Activated naive CD8-positive, alpha-beta T cell treated with anti-CD3 and anti-CD28 coated beads, Interleukin-2, amount 10 ng/mL, durations not matched to agents 7 days and 5 days (primary cell): ENCODE measurements at places on chromosomes 16 and 17.

GRCh38 chr16:77085981-77086380, 105.0 kb upstream of the MON1B start:
- DNase-seq, result no peak

GRCh38 chr17:57309479-57309878, 53.2 kb downstream of the MSI2 start:
- no peak for DNase-seq

DNA sequence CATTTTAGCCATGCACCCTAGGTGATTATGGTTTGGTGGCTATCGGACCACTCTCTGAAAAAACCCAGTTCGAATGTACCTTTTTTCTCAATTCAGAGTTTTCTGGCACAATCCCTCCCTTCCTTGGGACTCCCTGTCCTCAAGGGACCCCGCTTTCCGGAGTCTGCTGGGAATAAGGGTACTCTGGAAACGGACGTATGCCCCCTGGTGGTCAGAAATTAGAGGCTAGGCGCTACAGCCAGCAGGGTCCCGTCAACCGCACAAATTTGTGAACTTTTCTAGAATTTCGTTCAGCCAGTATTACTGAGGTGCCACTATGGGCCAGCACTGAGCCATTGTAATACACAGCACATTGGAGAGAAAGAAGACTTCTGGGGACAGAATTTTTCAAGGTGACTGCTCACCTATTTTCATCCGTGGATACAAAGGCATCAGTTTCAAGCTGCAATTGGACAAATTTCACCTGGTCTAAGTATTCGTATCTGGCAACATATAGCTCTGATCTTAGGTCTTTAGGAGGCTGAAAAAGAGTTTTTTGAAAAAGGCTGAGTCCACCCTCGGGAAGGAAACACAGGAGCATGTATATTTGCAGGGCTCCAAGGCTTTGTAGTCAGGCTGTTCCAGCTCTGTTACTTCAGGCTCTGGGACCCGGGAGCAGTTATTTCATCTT, 27.1 kb upstream of the CRYBA1 start:
- peak; percentile 68 for DNase-seq

DNA sequence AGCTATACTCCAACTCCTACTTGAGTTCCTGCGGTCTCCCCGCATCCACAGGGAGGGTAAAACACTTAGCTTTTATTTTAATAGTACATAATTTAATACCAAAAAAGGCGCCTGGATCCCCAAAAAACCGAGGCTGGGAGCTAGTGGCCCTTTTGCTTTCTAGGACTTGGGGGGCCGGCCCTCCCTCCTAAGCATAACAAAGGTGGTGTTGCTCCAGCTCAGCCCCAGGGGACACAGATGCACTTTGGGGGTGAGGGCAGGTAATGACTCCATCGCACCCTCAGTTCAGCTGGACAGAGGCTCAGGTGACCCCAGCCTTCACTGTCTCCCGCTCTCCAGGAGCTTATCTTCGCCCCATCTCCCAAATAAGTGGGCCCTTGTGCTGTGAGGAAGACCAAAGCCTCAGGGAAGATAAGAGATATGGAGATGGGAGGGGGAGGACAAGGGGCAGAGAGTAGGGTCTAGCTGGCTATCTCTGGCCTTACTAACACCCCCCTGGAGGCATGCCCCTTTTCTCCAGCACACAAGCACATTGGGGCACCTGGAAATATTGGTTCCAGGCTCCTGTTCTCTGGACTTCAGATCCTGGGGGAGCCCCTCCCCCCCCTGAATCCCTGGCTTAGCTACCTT, 2.8 kb upstream of the NHERF1 start:
- no peak for DNase-seq

- DNase-seq, result peak; percentile 37
Measured at GRCh38 chr17:10737168-10737622, 7.4 kb upstream of the TMEM220 start.

DNA sequence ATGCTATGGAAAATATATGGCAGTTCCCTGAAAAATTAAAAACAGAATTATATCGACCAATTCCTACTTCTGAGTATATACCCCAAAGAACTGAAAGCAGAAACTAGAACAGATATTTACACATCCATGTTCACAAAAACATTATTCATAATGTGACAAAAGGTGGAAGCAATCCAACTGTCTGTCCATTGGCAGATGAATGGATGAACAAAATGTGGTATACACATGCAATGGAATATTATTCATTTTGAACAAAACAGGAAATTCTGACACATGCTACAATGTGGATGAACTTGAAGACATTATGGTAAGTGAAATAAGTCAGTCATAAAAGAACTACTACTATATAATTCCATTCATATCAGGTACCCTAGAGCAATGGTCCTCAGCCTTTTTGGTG, 263.5 kb upstream of the AXIN2 start:
- DNase-seq, result no peak

- no peak for DNase-seq
Measured at GRCh38 chr16:23952128-23952970, 116.6 kb downstream of the PRKCB start.

DNA sequence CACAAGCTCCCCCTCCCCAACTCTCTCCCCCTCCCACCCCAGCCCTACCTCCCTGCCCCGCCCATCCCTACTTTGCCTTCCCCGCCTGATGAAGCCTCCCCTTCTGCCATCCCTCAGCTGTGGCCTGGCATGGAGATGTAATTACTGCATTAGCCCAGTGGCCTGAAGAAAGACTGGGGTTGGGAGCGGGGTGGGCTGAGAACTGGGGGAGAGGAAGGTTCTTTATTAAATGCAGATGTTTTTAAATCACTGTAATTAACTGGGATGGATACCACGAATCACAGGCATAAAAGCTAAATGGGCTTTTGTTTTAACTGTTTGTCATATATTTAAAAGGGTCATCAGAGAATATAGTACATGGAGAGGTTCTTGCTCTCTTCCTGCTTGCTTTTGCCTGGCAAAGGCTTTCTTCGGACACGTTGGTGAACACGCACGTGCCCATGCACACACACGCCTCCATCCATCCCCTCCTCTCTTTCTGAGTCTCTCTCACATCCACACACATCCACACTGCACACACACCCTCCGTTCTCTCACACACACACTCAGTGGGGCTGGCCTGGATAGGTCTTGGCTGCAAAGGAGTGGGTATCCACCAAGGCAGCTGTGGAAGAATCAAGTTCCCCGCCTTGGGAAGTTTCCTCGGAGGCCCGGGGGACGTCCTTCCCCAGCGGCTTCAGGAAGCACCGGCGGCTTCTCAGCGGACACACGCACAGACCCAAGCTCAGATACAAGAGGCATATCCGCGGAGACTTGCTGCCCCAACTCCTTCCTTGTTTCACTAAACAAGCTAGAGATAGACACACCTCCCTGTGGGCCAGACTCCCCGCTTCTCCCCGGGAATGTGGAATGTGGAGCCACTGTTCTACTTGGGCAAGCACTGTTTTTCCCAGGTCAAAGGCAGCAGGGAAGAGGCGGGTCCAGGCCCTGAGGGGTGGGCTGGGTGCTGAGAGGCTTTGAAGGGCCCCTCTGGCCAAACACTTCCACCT, 27.4 kb upstream of the TNRC6C start:
- DNase-seq, result no peak

DNA sequence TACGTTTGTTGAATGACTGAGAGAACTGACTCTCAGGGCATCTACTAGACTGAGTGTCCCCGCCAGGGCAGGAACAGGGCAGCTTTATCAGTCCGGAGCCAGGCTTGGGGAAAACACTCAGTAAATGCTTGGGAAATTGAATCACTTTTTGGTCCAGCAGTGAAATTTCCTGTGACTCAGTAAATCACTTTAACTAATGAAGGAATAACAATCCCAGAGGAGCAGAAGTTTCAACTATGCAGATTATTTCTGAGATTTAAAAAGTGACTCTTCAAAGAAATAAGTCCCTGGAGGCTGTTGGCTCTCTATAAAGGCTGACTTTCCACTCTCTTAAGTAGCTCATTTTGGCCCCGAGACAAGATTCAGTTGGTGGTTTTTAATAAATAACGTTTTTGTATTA, 101.8 kb downstream of the FOXL1 start:
- no peak for DNase-seq

- no peak for DNase-seq
Measured at GRCh38 chr17:48541036-48541576, 3.8 kb downstream of the HOXB2 start.

GRCh38 chr16:17432901-17433576, 37.7 kb downstream of the XYLT1 start:
- DNase-seq, result no peak

- DNase-seq, result no peak
Measured at GRCh38 chr17:80474231-80474960, 2.0 kb downstream of the NPTX1 start.

DNA sequence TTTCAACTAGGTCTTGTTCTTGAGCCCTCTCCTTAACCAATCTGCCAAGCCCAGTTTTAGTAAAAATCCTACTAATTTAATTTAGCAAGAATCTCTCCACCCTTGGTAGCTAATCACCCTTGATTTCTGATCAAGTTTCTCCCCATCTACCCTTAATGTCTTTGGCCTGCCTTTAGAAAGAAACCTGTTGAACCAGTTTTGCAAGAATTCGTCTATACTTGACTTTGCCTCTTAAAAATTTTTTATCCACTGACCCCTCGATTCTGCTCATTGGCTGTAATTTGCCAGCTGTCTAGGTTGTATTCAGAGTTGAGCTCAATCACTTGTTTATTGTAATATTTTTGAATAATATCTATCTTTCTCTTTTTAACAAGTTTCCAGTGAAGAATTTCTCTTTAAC, 1138.5 kb downstream of the CDH11 start:
- no peak for DNase-seq

- DNase-seq, result no peak
Measured at GRCh38 chr17:62882878-62883277, 74.8 kb upstream of the MARCHF10 start.

GRCh38 chr17:46151762-46152161, 41.5 kb downstream of the KANSL1 start:
- DNase-seq, result no peak

GRCh38 chr17:78113804-78114785, 14.5 kb downstream of the TMC6 start:
- DNase-seq, result no peak

DNA sequence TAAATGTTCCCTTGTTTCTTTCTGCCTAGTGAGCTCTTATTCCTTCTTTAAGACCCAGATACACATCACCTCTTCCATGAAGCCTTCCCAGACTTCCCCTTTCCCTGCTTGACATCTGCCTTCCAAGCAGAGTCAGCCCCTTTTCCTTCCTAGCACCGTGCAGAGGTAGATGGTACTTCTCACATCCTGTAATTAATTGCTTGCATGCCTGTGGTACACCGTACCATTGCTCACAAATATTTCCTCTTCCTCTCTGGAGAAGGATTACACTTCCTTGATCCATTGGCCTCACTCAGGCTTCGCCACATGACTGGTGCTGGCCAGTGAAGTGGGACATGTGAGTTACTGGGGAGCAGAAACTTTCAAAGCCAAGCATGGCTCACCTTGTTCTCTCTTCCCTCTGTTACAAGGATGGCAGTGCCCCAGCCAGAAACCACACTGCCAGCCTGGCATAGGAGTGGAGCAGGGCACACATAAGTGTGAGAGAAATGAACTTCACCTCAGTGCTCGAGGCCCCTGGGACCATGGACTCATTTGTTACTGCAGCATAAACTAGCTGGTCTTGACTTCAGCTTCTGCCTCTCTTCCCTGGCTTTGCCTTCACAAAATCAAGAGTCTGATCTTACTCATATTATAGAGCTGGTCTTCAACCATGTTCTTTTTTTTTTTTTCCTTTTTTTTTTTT, 44.0 kb downstream of the SOST start:
- no peak for DNase-seq

GRCh38 chr17:39194089-39194984, 3.1 kb downstream of the CACNB1 start:
- no peak for DNase-seq

DNA sequence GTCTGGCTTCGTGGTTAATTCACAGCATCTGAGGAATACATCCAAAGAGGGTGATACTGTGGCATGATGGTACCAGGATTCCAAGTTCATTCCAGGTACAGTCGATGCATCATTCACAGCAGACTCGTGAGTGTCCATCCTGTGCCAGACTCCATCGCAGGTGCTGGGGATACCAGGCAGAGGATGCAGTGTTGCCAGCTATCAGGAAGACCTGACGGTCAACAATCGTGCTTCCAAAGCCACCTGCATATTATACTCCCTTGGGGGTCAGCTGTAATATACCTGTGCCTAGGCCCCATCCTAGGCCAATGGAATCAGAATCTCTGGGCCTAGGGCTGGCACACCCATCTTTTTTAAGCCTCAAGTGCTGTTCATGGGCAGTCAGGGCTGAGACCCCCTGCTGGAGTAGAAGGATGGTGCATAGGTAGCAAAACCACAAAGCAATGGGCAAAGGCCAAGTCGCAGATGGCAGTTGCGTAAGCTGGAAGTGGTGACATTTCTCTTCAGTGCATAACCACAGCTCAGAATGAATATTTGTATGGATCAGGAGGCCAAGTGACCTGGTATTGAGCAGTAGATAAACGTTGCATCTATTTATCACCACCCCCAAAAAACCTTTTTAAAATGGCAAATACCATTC, 42.9 kb upstream of the C16orf78 start:
- no peak for DNase-seq

DNA sequence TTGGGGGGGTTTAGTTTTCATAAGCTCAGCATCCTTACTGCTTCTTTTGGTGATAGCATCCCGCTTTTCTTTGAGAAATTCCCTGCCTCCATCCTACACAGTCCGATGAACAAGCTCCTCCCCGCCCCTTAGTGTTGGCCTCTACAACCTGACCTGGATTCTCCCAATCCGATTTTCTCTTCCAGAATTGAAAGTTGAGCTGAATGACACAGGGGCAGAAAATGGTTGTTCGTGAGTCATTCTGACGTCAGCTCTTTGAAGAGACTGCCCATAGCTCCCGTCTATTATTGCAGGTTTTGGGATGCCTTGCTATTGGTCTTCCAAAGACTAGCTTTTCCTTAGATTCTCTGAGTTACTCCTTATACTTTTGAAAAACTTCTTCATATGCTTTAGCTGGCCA, 279.7 kb downstream of the SLC39A11 start:
- DNase-seq, result no peak

GRCh38 chr17:57593739-57594462, 151.2 kb downstream of the CCDC182 start:
- no peak for DNase-seq

- no peak for DNase-seq
Measured at GRCh38 chr16:18039931-18040330, 296.6 kb downstream of the NPIPA8 start.

DNA sequence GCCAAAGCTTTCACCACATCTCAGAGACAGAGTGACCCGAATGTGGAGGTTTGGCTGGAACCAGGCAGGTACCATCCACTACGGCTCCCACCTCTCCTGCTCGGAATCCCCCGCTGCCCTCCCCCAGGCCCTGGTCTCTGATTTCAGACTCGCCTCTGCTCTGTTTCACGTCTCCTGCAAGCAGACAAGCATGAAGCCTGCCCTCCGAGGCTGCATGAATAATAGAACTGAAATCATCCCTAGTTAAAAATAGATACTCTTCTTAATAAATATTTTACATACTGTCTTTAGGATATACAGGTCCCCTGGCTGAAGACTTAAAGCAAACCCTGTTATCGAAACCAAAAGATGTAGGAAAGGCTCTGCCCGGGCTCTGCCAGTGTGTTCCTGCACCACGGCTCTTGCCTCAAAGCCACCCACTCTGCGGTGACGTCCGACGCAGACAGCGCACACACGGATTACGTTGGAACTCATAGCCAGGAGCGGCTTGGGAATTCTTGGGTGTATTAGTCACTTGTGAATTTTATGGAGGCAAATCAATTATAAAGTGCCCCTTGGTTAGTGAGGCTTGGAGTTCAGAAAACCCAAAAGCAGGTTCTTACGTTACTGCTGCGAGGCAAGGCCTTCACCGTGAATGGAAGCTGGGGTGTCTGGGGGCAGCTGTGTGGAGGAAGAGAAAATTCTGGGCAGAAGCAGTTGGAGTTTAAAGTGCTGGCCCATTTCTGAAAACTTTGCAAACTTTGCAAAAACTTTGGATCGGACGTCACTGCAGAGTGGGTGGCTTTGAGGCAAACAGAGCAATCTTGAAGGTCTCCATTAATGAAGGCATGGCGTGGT, 25.6 kb upstream of the NPTX1 start:
- no peak for DNase-seq
